ENCODE measurements at places on chromosomes 11 and 22.
A peak's percentile ranks its signal among the peaks of the same experiment; 100 is the strongest.

DNA sequence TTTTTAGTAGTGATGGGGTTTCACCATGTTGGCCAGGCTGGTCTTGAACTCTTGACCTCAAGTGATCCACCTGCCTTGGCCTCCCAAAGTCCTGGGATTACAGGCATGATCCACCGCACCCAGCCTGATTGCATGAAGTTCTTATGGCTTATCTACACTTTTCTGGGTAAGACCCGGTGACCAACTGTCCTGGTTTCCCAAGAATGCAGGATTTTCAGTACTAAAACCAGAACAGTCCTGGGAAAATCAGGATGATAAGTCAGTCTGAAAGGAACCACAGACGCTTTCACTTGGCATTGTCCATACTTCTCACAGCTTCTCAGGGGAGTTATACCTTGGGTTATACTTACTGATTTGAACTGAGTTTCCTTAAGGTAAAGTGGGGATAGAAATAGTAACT lies 1.4 kb upstream of the BPIFC start:
- no peak for DNase-seq

- DNase-seq: no peak
Observed at GRCh38 chr11:2390091-2390724, 10.3 kb upstream of the TSSC4 start.

- DNase-seq: no peak
Observed at GRCh38 chr11:111426617-111427016, 47.5 kb upstream of the POU2AF1 start.

- no peak for DNase-seq
Observed at GRCh38 chr11:131495423-131495822, 125.0 kb downstream of the NTM start.

GRCh38 chr11:47356998-47357329 lies 4.5 kb upstream of the MYBPC3 start:
- no peak for DNase-seq

GRCh38 chr11:17673951-17674350 lies 45.4 kb upstream of the MYOD1 start:
- DNase-seq: no peak

GRCh38 chr11:35554491-35555437 lies 29.3 kb upstream of the PAMR1 start:
- no peak for DNase-seq

DNA sequence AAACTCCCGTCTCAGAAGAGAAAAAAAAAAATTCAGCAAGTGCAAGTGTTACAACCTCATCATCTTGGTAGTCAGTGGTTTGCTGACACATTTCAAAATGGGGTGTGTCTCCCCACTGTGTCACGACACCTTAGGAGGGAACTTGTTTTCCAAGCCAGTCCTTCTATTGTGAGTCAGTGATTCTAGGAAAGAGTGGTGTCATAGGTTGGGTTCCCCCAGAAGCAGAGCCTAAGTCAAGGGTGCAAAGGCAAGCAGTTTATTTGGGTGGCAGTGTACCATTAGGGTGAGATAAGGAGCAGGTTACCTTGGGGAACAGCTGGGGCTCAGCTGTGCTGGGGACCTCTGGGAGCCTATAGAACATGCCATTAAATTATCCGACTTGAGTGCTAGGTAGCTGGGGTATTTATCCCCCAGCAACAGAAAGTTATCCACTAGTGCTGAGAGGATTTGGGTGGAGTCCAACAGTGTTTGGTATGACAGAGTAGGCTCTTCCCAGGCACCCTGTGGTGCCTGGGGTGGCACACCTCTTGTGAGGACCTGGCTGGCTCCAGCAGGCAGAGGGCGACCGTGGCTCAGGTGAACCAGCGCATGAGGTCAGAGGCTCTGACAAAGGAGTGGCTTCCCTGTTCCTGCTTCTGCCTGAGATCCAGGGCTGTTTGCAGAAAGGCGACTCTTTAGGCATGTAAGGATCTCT lies 41.7 kb downstream of the KIAA1671 start:
- peak; percentile 36 for DNase-seq

DNA sequence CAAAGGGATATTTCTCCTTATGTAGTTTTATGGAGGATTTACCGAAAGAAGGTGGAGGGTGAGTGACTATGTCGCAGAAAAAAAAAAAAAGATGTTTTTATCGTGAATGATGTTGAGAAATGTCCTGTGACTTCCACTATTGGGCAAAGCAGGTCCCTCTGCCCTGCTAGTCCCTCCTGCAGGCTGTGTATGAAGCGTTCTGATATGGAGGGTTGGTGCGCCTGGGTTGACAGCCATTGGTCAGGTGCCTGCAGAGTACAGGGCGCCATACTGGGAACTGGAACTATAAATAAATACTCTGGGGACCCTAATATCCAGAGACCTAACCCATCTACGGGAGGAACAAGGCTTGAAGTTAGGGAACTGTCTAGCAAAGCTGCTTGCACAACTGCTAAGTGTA lies 1.5 kb downstream of the IL17RA start:
- DNase-seq: no peak

DNA sequence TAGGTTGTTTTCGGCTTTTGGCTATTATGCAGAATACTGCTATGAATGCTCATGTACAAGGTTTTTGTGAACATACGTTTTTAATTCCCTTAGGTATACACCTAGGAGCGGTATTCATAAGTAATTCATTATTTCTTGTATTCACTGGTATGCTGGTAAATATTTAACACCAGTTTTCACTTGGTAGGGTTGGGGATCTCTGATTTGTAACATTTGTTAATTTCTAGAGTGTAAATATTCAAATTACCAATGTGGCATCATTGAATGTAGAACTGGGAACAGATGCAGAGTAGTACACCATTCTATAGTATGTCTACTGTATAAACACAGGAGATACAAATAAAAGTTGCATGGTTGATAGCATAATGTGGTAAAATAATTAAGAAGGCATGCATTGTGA lies 16.3 kb downstream of the GVQW3 start:
- no peak for DNase-seq

- DNase-seq: no peak
Observed at GRCh38 chr11:119991669-119992068, 146.2 kb downstream of the TRIM29 start.

- no peak for DNase-seq
Observed at GRCh38 chr11:119772641-119773415, 43.8 kb upstream of the NECTIN1 start.

DNA sequence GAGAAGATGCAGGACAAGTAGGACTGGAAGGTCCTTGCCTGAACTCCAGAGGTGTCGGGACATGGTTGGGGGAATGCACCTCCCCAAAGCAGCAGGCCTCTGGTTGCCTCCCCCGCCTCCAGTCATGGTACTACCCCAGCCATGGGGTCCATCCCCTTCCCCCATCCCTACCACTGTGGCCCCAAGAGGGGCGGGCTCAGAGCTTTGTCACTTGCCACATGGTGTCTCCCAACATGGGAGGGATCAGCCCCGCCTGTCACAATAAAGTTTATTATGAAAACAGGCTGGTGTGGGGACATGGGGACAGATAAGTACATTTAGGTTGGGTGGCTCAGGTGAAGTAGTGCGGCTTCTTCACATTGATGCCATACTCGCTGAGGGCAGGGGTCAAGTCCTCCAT lies 1.4 kb downstream of the TAF10 start:
- no peak for DNase-seq

GRCh38 chr11:100739666-100740065 lies 52.6 kb downstream of the ARHGAP42 start:
- no peak for DNase-seq

DNA sequence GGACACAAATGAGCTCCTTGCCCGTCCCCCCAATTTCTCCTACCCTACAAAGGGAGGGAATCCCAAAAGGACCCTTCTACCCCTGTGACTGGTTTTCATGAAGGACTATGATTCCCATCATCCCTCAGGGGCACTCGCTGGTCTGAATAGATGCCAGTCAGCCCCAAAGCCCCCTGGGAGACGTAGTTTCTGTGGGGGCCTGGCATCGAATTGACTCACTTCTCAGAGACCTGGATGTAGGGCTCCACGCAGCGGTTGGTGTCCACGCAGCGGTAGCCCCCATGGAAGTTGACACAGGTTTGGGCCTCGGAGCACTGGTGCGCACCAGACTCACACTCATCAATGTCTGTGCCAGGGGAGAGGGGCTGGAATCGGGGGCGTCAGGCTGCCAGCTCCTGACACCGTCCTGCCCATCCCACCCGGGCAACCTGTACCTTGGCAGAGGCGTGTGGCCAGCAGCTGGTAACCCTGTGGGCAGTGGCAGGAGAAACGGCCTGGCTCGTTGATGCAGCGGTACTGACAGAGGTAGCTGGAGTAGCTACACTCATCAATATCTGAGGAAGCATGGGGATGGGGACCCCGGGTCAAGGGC lies 4.4 kb downstream of the EFEMP2 start:
- DNase-seq: peak; percentile 30

GRCh38 chr11:77340501-77340900 lies 39.0 kb upstream of the GDPD4 start:
- no peak for DNase-seq

GRCh38 chr11:70671083-70671482 lies 272.8 kb downstream of the CTTN start:
- no peak for DNase-seq

DNA sequence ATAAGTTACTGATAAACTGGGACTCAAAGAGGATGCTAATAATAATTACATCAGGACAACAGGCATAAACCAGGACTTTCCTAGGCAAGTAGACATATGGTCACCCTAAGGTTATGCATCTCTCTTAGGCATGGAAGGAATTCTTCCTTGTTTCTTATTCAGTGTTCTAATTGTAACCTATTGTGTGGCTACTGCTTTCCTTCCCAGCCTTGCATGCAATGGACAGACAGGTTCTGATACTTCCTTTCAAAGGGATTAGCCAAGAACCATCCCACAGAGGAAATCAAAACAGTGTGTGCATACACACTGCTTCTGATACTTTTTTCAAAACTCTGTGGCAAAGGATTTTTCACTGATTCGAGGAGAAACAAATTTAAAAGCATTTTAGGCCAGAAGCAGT lies 48.3 kb downstream of the RRAS2 start:
- DNase-seq: no peak

DNA sequence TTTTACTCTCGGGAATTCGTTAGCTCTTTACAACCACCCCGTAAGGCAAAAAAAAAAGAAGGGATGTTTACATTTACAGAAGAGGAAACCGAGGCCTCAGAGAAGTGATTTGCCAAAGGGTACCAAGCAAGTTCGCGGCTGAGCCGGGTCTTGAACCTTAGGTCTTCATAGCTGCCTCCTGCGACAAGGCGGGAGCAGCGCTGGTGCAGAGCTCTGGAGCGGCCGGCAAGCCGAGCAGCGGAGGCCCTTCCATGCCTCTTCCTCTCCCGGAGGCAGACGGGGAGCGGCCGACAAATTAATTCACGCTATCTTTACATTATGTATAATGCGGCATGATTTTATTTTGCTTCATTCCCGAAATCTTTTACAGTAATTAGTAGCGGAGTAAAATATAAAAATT lies 536.3 kb downstream of the INSC start:
- no peak for DNase-seq

- DNase-seq: no peak
Observed at GRCh38 chr22:22403771-22404170, 104.8 kb downstream of the ZNF280B start.

- DNase-seq: no peak
Observed at GRCh38 chr11:62567018-62567633, 6.6 kb downstream of the EEF1G start.

- DNase-seq: no peak
Observed at GRCh38 chr11:120089036-120090001, 48.6 kb downstream of the TRIM29 start.

DNA sequence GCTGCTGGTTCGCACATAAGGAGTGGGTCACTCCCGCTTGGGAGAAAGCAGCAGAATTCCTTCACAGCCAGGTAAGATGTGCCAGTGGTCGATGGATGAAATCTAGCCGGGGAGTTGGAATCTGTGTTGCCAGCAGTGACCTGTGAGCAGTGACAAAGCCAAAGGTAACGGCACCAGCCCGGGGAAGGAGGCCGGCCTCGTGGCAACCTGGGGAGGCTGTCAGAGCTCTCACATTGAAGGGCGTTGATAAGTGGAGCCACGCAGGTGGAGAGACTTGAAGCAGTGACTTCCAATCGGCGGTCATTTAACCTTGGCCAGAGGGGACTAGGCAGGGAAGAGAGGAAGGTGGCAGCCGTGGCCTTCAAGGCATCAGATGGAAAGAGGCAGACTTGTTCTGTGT lies 58.8 kb downstream of the ARHGAP8 start:
- no peak for DNase-seq

- DNase-seq: no peak
Observed at GRCh38 chr22:35804421-35804820, 86.7 kb downstream of the APOL5 start.

GRCh38 chr11:69682681-69683326 lies 7.7 kb upstream of the LTO1 start:
- DNase-seq: no peak

DNA sequence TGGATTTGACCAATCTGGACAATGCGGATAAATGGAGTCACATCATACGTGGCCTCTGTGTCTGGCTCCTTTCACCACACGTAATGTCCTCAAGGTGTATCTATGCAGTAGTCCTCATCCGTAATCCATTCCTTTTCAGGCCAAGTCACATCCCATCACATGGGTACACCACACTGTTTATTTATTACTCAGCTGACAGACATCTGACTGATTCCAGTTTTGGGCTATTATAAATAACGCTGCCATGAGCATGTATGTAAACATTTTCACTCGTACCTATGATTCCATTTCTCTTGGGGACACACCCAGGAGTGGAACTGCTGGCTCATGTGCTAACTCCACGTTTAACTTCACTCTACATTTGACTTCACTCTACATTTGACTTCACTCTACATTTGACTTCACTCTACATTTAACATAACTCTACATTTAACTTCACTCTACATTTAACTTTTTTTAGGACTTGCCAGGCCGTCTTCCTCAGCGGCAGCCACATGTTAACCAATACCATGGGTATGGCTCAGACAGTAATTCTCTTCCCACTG lies 52.1 kb downstream of the SHANK2 start:
- no peak for DNase-seq

Measured in CD4-positive, alpha-beta T cell treated with Interleukin-2 at 100 ng/mL for 4 hours (primary cell).